ENCODE measurements at places on chromosomes 1 and 21.

DNA sequence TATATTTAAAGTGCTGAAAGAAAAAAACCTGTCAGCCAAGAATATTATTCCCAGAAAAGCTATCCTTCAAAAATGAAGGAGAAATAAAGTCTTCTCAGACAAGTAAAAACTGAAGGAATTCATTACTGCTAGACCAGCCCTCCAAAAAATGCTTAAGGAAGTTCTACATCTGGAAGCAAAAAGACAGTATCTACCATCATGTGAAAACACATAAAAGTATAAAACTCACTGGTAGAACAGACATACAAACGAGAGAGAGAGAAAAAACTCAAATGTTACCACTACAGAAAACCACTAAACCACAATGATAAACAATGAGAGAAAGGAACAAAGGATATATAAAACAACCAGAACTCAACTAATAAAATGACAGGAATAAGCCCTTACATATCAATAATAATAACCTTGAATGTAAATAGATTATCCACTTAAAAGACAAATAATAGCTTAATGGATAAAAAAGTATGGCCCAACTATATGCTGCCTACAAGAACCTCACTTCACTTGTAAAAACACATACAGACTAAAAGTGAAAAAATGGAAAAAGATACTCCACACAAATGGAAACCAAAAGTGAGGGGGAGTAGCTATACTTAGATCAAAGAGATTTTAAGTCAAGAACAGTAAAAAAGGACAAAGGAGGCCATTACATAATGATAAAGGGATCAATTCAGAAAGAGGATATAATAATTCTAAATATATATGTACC, 22.0 kb downstream of the NSL1 start:
- no peak for DNase-seq

- DNase-seq: no peak
These were observed 419.8 kb upstream of the NFIA start for GRCh38 chr1:60662486-60663044.

DNA sequence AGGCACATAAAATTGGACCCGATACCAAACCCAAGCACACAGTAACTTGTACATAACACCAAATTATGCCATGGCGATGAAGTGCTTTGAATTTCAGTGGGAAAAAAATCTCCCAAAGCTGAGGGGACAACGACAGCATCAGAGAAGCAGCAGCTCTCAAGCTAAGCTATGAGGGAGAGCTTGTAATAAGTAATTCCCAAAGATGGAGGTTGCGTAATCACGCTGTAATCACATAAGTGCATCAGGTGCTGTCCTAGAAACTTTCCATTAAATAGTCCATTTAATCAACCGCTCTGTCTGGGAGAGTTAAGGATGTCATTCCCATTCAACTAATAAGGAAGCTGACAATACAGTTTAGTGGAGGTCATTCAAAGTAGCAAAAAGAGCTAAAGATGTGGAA, 37.6 kb upstream of the KRTAP19-8 start:
- DNase-seq: no peak

GRCh38 chr1:204478172-204478899, 16.3 kb downstream of the PIK3C2B start:
- no peak for DNase-seq

DNA sequence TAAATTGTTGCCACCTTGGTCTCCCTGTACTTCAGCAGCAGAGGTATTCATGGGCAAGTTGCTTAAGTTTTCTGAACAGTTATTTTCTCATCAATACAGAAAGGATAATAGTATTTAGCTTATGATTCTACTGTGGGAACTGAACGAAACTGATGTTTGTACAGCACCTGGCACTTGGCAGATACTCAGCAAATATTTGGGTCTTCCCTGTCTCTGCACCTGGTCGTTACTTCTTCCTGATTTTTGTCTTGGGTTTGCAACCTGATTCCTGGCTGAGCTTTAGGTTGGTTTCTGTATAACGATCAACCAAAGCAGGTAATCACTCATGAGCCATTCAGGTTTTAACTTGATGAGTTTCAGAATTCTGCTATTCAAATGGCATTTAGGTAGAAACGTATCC, 490.6 kb downstream of the KIF26B start:
- DNase-seq: no peak

DNA sequence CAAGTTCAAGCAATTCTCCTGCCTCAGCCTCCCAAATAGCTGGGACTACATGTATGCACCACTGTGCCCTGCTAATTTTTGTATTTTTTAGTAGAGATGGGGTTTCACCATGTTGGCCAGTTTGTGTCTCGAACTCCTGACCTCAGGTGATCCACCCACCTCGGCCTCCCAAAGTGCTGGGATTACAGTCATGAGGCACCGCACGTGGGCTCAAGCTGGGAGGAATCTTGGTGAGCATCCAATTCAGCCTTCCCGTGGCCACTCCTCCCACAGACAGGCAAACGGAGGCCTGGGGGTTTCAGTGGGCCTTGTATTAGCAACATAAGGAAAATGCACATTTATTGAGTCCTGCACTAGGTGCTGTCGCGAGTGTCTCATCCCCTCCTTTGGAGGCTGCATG, 24.5 kb upstream of the VWA5B1 start:
- no peak for DNase-seq

GRCh38 chr1:175154629-175155472, 37.7 kb downstream of the KIAA0040 start:
- peak; percentile 65 for DNase-seq

- no peak for DNase-seq
These were observed 8.6 kb downstream of the BEND5 start for GRCh38 chr1:48767975-48768510.

GRCh38 chr1:168476588-168477385, 67.0 kb downstream of the XCL2 start:
- no peak for DNase-seq

DNA sequence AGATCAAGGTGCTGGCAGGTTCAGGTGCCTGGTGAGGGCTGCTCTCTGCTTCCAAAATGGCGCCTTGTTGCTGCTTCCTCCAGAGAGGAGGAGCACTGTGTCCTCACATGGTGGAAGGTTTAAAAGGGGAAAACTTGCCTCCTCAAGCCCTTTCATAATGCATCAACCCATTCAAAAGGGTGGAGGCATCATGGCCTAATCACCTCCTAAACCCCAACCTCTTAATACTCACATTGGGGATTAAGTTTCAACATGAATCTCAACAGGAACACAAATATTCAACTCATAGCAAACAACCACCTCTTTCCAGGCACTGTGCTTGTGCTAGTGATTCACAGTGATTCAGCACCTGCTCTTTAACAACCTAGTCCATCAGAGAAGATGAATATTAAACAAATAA, 4.2 kb downstream of the S100A12 start:
- no peak for DNase-seq

GRCh38 chr1:210250665-210250997, 18.0 kb downstream of the SERTAD4 start:
- peak; percentile 91 for DNase-seq

- no peak for DNase-seq
These were observed 26.1 kb downstream of the CFH start for GRCh38 chr1:196677781-196678509.

DNA sequence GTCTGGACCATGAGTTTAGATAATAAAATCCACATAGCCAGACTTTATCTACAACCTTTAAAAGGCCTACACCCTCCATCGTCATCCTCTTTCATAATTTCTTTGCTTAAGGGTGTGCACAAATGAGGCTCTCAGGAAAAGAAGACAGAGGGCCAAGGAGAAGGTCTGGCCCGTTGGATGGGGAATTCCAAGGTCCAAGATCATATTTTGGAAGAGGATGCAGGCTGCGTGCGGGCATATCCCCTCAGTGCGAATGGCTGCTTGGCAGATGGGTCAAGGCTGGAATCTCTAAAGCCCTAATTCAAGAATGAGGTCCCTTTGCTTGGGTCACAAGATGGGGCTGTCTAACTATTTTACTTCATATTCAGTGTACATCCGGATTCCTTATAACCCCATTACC, 782.2 kb upstream of the NCAM2 start:
- DNase-seq: no peak

GRCh38 chr1:9573723-9574122, 15.0 kb upstream of the TMEM201 start:
- DNase-seq: no peak

DNA sequence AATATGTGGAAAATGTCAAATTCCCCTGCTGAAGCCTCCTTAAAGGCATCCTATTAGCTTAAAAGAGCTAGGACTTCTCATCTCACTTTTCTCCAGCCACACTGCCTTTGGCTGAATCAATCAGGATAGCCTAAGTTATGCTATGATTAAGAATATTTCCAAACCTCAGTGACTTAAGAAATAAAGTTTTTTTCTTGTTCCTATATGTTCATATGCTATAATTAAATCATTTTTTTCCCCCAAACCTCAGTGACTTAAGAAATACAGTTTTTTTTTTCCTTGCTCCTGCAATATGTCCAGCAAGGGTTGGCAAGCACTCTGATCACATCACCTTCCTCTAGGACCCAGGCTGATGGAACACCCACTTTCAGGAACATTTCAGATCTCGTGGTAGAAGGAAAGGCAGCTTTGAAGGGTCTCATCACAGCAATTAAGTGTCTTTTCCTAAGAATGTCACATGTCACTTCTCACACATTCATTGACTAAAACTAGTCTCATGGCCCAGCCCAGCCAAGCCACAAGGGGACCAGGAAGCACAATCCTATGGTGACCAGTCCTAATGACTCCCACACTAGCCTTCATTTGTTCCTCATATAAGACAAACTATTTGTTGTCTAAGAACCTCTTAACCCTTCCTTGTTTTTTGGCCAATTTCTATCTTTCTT, 6.3 kb upstream of the JUN start:
- no peak for DNase-seq

DNA sequence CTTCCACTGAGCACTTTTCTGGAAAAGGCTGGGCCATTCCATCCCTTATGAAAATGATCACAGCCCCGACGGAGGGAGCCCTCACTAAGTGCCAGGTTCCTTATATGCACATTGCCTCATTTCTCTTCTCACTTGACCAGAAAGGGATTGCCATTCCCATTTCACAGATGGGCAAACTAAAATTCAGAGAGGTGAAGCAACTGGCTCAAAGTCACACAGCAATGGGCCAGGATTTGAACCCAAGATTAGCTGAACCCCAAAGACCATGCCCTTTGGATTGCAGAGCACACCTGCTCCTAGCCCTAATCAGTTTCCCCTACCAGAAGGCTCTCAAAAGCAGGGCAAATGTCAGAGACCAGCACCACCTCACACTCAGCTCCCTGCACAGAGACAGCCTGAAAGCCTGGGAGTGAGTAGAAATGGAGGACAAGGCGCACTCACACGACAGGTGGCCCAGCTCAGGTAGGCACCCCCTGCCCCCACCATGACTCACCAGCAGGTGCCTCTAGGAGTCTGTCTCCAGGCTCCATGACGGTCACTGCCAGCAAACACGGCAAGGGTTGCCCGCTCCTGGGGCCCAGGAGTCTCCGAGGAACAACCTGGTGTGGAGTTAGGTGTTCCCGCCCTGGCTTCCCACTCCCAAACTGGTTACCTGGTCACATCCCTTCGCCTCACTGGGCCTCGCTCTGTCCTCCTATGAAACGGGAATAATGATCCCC, 21.7 kb downstream of the SDC3 start:
- DNase-seq: no peak

GRCh38 chr1:44819608-44820327, 11.4 kb downstream of the BTBD19 start:
- no peak for DNase-seq

GRCh38 chr1:22749919-22750684, 39.5 kb downstream of the EPHB2 start:
- no peak for DNase-seq

- DNase-seq: no peak
These were observed 28.5 kb upstream of the SELENON start for GRCh38 chr1:25771221-25772114.

DNA sequence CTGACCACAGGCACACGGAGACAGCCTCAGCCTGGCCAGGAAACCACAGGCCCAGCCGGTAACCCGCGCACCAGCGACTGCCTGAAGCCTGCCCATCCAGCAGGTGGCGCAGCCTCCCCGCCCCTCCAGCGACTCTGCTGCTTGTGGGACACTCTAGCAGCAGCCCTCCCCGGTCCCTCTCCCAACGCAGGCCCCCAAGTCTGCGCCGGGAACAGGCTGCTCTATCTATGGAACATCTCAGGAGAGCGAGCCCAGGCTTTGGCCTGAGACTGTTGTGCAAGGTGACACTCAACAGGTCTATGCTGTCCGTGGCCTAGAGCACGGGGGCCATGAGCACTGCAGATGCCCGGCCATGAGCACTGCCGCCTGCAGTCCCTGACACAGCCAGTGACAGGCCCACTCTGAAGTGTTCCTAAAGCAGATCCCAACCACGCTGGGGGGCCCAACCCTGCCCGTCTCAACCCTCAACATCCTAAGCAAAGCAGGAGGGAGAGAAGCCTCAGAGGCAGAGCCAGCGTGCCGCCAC, 28.4 kb downstream of the WDR4 start:
- DNase-seq: peak; percentile 32

GRCh38 chr1:203082571-203083462, 3.0 kb downstream of the MYOG start:
- no peak for DNase-seq

GRCh38 chr1:19007491-19008441, 51.3 kb upstream of the IFFO2 start:
- DNase-seq: no peak

DNA sequence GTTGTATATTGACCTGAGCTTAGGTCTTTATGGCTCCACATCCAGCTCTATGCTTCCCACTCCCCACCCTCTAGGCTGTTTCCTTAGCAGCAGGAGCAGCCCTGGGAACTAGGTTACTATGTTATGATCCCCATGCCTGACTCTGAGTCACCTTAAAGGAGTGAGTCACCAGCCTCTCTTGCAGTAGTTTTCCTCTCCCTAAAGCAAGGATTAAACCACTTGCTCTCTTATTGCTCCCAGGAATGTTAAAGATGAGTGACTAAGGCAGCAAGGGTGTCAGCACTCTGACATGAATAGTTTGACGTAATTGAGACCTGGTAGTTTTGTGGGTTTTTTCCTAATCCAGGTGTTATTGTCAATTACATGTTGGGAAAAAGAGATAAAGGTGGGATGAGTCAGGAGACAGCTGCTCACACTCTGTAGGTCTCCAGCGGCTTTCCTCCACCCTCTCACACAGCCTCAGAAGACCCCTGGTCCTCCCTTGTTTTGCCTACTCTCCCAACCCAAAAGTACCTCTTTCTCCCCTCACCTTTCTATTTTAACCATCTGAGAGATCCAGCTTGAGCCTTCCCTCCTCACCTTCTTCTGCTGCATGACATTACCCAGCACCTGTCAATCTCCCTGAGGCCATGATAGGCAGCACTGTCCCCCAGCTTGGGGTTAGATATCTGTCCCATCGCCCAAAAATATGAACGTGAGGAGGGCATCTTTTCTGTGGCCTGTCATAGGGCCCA, 369.1 kb upstream of the VAMP3 start:
- DNase-seq: no peak

GRCh38 chr1:156652131-156652991, 10.4 kb downstream of the BCAN start:
- no peak for DNase-seq
